DMS53 (cell line): ENCODE measurements at places on chromosomes 5 and 9.

DNA sequence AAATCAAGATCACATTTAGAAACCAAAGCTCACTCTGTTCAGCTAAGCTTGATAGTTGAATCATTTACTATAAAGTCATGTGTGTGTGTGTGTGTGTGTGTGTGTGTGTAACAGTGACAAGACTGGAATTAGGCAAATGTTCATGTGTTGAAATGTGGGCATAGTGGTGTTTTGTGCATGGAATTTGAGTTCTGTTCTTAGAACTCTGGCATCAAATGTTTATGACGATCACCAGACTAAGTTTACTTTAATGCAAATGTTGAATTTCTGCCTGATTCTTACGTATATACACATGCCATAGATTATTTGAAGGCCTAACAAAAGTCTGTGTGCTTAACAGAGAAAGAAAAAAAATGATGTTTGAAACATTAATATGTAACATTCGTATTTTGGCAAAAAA is 72.8 kb upstream of the COL5A1 start:
- no peak for DNase-seq

DNA sequence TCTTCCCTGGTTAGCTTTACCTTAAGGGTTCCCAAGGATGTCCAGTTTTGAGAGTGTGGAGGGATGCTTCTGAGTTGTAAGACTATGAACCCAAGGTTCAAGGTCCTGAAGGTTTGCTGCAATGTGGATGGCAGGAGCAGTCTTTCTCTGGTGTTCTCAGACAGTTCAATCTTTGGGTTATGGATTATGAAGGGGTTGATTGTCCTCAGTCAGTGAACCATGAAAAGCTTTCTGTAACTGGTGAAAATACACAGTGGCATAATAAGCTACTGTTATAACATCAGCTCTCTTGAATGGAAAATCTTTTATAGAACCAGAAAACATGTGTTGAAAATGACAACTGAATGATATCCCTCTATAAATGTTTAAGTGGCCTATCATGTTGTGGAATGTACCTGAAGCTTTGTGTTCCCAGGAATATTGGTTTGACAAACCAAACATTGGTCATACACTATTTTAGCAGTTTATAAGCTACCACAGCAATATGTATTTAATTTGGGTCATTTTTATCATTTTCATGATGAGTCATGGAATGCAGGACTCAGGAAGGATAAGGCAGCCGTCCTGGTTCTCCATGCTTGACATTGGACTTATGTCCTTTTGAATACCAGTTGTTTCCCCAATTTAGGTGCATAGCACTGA is 1041.8 kb upstream of the ARRDC3 start:
- peak; percentile 13 for DNase-seq

DNA sequence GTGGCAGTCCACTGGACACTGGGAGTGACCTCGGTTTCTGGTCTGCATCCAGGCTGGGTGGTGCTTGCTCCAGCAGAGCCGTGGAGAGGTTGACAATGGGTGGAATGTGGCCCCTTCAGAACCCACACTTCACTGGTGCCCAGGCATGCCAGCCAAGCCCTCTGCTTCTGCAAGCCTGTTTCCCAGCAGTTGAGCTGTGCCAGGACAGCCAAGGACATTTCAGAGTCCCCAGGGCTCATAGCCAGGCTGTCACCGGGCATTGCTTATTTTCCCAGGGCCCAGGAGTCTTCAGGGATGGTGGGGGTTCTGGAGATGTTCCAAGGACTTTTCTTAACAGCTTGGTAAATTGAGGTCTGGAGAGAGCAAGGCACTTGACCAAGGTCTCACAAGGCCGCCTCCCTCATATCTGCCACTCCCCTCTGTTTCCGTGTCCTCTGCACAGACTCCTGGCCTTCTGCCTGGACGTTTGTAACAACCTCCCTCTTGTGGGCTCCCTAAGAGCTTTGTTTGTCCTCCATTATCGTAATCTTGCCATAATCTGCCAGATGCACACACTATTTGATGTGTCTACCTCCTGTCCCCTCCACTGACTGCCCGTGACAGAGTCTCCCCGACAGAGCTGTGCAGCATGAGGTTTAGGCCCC is 3.8 kb upstream of the NDST1 start:
- DNase-seq, result peak; percentile 23

DNA sequence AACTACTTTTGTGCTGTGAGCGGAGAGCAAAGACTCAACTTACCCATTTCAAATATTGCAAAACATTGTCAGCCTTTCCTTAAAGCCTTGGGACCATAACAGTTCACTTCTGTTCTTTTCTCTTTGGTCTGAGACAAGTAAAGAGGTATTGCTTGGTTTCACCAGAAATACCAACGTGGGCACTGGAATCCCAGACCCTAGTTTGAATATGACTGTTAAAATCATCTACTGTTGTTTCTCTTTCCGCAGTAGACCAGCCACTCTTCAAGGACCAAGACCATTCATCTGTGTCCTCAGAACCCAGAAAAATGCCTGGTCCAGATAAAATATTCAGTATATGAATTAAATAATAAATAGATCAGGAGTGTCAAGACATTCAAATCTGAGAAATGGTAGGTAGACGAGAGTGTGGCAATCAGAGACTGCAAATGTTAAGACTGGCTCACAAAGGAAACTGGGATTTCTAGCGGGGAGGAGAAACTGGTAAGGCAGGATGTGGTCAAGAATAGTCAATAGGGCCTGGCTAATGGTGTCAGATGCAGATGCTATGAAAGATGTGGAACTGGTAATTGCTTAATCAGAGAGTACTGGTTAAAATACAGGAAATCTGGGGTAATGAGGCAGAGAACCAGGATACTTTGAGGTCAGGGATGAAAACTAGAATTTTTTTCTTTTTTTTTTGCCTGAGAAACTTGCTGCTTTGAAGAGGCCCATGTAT is 82.1 kb upstream of the IL33 start:
- peak; percentile 27 for DNase-seq

GRCh38 chr5:73499187-73499586 is 945 bp downstream of the BTF3 start:
- peak; percentile 27 for DNase-seq

DNA sequence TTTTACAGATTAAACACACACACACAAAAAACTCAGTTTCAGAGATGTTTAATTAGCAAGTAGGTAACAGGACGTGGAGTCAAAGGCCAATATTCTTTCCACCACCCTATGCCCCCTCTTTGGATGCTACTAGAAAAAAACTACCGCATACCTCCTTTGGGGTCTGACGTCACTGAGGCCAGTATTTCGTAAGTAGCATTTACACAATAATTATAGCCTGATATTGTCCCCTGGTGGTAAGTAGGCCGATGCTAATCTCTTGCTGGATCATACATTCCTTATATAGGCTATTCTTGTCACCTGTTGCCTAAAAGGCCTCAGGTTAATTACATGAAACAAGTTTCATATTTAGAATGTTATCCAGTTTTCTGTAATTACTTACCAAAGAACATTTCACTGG is 21.0 kb upstream of the SMARCA2 start:
- DNase-seq, result no peak

DNA sequence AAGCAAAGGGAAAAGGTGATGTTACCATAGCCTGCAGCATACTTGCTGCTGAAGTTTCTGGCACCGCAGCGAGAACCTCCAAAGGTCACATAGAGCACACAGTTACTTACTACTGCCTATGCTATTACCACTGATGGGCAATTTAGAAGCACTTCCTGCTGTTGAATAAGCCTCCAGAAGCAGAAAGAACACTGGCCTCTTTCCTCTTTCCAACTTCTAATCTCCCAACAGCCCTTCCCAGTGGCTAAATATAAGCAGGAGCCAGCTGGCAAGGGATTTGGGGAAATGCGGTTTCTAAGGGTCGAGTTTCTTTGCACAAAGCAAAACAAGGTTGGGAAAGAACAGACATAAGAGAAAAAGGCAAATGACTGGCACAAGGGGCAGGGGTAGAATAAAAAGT is 669.2 kb upstream of the ACO1 start:
- no peak for DNase-seq

- DNase-seq, result peak; percentile 27
Measured at GRCh38 chr5:74543162-74543995, 97.1 kb downstream of the ENC1 start.

DNA sequence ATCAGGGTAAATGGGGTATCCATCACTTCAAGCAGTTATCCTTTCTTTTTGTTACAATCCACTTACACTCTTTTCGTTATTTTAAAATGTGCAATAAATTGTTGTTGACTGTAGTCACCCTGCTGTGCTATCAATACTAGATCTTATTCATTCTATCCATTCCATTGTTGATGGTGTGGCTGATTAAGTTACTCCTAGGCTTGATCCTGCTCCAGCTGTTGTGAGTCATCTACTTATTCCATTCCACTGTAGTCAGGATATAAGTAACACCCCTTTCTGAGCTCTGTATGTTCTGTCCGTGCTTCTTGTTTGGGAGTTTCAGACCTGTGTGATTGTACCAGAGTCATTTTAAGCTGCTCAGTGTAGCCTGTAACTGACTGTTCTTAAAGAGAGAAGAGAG is 122.5 kb upstream of the RUSC2 start:
- no peak for DNase-seq

DNA sequence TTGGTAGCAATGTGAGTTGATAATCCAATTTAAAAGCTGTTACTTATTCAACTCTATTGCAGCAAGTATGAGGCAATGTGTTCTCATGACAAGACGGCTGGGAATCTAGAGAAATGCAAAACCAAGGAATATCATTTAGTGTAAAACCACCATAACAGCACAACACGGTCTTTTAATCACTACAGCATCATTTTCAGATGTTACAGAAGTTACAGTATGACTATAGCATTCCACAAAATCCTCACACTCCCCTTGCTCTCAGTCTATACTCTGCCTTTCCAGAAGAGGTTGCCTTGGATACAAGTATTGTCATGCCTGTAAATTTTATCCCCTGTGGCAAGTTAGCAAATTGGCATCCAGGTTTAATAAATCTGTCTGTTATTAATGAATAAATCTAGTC is 28.6 kb upstream of the TAS2R1 start:
- DNase-seq, result no peak

DNA sequence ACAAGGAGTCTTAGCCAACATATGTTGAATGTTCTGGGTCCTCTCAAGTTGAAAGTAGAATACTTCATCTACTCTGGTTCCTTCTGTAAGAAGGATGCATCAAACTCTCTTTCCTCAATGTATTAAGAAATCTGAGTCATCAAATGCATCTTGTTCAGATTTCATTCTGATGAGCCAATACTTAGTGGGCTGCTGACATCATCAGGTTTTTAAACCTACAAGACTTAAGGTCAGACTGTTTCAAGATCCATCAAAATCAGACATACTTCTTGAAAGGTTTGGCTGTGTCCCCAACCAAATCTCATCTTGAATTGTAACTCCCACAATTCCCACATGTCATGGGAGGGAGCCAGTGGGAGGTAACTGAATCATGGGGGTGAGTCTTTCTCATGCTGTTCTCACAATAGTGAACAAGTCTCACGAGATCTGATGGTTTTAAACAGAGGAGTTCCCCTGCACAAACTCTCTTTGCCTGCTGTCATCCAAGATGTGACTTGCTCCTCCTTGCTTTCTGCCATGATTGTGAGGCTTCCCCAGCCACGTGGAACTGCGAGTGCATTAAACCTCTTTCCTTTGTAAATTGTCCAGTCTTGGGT is 168.8 kb downstream of the RAPGEF6 start:
- no peak for DNase-seq

GRCh38 chr5:52331725-52332124 is 456.0 kb upstream of the ITGA1 start:
- DNase-seq, result no peak

DNA sequence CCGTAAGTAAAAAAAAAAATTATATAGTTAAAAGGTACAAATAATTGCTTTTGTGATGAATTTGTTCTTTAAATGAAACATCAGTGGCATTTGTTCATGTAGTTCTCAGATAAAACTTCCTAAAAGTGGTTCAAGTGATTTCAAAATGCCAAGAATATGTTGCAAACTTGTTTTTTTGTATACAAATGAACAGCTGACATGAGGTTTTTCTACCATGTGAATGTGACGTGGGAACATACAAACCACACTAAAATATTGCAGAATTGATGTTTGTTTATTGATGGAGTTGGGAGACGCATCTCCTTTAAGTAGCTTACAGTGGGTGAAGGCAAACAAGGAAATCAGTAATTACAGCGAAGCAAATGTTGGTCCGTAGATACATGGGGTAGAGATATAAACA is 16.9 kb downstream of the BASP1 start:
- no peak for DNase-seq

DNA sequence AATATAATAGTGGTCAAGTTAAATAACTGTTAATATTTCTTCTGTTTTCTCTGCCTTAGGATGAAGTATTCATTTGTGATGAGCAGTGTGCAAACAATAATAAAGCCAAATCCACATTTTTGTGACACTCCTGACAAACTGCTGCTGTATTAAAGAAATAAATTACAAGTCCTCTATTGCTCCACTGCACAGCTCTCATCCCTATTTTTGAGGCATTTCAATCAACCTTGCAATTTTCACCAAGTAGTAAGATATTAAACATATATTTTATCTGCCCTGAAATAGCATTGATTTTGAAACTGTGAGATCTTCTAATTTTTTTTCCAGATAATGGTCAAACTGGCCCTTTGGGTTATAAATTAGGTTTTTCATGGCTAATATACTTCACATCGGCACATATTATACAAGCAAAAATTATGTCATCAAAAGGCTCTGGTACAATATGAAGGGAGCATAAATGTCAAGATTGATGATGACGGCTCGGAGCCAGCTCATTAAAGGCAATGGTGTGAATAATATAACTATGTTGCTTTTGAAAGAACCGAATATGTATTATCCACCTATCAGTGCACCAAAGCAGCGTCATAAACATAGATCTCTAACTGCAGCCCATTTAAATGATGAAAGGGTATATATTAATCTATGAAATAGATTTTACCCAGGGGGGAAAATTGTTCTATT is 764.9 kb downstream of the DNAH5 start:
- DNase-seq, result no peak

GRCh38 chr5:181059297-181060230 is 19.5 kb downstream of the BTNL9 start:
- DNase-seq, result no peak

GRCh38 chr5:83528439-83528769 is 56.9 kb downstream of the VCAN start:
- no peak for DNase-seq

GRCh38 chr5:82614706-82615105 is 336.6 kb upstream of the RPS23 start:
- DNase-seq, result no peak

DNA sequence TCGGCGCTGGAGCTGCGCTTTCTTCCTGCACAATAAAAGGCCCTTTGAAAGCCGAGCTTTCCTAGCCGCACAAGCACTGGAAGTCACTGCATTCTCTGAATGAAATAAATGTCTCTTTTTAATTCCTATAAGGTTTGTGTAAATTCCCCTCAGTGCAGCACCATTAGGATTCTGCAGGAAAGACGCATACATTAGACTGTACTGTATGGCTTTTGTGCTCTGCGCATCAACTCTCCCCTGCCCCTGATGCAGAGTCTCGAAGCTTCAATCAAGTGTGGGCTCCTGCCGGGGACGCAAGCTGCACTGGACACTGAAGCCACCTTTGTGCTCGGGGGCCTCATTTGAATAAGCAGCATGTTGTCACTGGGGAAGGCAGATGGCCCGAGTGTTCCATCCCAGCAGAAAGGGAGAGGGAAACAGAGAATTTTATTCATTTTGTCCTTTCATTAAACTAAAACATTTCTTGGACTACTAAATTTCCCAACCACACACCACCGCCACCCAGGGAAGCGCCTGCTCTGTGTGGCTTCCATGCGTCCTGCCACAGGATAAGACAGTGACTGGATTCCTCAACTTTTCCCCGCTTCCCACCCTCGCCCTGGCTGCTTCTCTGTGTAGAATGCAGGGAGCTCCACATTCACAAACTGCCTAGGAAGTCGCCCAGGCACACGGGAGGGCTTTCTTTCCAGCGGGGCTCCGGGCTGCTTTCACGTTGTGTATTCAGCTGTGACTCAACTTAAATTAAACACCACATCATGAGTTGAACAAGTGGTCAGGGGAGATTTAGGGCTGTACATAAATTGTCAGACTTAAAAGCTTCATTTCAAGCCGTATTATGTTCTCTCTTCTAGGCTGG is 635.4 kb downstream of the IRX1 start:
- no peak for DNase-seq
